ENCODE measurements at places on chromosomes 11 and 22. TPM values are rescaled to one million over a fixed set of nuclear protein-coding genes. Genes with fewer than 3 reads are reported as not detected.

Gene RAB36
- 4.1 TPM for total RNA-seq

GRCh38 chr11:103486604-103487003, 377.4 kb downstream of the DYNC2H1 start:
- no peak for ATAC-seq

DNA sequence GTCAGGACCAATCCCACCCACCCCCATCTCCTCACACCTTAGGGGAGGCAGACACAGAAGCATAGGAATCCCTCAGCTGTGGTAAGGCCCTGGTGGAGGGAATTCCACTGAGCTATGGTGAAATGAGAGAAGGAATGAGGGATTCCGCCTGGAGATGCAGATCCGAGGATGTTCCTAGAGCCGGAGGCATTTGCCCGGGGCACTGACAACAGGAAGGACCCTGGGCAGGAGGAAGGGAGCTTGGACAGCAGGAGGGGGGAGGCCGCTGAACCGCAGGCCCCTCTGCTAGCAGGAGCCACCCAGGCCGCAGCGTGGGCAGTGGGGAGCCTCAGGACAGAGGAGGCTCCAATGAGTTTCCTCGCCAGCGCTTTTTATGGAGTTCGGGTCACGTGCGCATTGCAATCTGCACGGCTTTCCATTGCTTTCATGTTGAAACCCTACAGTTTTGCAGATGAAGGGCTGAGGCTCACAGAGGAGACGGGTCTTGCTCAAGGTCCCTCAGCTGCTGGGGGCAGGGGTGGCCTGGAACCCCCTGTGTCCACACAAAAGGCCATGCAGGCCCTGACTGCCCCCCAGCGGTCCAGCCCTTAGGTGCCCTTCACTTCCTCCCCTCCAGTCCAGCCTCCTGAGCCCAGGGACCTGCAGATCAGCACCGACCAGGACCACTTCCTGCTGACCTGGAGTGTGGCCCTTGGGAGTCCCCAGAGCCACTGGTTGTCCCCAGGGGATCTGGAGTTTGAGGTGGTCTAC, 15.5 kb downstream of the CSF2RB start:
- ATAC-seq = no peak

Gene LRRC55
- 0.08 TPM for total RNA-seq

- ATAC-seq = peak; percentile 1
These were observed 645 bp downstream of the CDC42BPG start for GRCh38 chr11:64843686-64844329.

- no peak for ATAC-seq
These were observed 396.4 kb downstream of the METTL15 start for GRCh38 chr11:28504555-28505110.

GRCh38 chr11:128934351-128934750, 8.3 kb downstream of the TP53AIP1 start:
- ATAC-seq = no peak
